ENCODE measurements at places on chromosomes 5 and 9.

GRCh38 chr5:675111-675870 is 17.9 kb downstream of the TPPP start:
- DNase-seq: no peak

GRCh38 chr9:88555268-88555980 is 20.4 kb downstream of the NXNL2 start:
- no peak for DNase-seq

DNA sequence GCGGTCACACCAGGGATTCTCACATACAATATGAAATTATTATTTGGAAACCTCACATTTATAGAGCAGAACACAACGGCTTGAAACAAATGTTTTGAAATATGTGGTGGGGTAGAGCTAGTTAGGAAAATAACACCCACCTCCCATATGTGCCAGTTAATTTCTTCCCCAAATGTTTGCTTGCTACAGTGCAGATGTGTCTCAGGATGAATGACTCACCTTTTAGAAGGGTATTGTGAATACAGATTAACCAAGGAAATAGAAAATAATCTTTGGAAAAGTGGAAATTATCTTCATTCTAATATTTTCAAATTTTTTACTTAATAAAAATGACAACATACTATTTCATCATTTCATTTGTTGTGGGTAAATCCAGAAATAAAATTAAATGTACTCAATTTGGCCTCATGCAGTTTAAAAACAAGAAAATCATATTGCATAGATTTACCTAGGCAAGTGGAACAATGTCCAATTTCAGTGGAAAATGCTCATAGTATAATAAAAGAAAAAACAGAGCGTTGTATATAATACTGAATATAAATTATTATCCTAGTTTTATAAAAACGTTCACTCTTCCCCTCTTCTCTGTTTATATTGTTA is 39.3 kb upstream of the RICTOR start:
- DNase-seq: no peak

DNA sequence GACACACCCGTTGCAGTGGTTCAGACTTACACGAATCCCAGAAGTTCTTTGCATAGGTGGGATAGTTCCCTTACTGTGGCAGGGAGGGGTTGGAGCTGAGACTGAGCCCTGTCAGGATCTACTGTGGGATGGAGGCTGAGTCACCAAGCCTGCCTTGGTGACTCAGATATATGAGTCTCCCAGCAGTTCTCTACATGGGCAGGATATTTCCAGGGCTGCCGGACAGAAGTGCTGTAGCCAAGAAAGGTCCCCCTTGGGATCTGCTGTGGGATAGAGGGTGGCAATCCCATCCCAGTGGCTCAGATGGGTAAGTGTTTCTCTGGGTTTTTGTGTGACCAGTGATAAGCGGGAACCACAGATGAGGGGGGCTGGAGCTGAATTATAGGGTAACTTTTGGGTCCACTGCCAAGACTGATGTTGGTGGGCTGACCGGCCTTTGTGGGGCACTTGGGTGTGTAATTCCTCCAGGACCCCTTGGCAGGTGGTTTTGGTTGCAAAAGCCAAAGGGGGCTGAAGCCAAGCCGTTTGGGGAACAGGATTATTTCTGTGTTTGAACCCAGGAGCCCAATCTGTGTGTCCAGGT is 18.7 kb downstream of the XRCC4 start:
- DNase-seq: no peak

DNA sequence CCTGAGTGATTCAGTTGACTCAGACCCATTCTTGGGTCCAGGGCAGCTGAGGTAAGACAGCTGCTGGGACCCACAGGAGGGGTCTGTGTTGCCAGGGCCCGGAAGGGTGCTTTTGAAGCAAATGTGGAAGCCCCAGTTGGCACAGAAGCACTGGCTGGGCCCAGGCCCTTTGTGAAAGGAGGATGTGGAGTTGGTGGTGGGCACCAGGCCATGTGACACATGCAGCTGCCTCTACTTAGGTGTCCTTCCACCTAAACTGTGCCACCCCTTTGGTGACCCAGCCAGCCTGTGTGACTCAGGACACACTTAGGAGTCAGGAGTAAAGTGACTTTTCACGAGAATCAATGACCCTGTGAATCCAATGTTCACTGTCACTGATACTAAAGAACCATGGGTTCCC is 114.3 kb upstream of the SLC25A48 start:
- DNase-seq: no peak
